Muscle of leg (tissue), 16 donors: ENCODE measurements at places on chromosomes 6 and 20. TPM values are rescaled to one million over a fixed set of nuclear protein-coding genes. Genes with fewer than 3 reads are reported as not detected.

PBX2 gene
- 31.3 TPM for total RNA-seq

EMILIN3 gene
- 46.1 TPM for total RNA-seq

SIRPD gene
- not detected for total RNA-seq

NKX2-2 gene
- total RNA-seq = 0.04 TPM

EEF1A1 gene
- total RNA-seq = 27,283 TPM

MAFB gene
- 6.3 TPM for total RNA-seq

FUCA2 gene
- 25.7 TPM for total RNA-seq

TRIM10 gene
- total RNA-seq = 0.18 TPM

HLA-F gene
- 6.6 TPM for total RNA-seq

ZFP57 gene
- not detected for total RNA-seq

KIAA1755 gene
- total RNA-seq = 8.7 TPM

DEFB124 gene
- 0.62 TPM for total RNA-seq

PRICKLE4 gene
- 2.6 TPM for total RNA-seq

ENPP5 gene
- 4.7 TPM for total RNA-seq

UST gene
- 10.1 TPM for total RNA-seq

ENPP3 gene
- total RNA-seq = 0.31 TPM

HCRTR2 gene
- total RNA-seq = not detected

UNC5CL gene
- 3.0 TPM for total RNA-seq

VNN1 gene
- 0.13 TPM for total RNA-seq

SLC4A11 gene
- 0.35 TPM for total RNA-seq

SCRT2 gene
- not detected for total RNA-seq

CFB gene
- 1.6 TPM for total RNA-seq

SPATS1 gene
- not detected for total RNA-seq

CGA gene
- total RNA-seq = 4.3 TPM

C6orf52 gene
- 2.7 TPM for total RNA-seq

WFDC12 gene
- total RNA-seq = not detected

MYLK4 gene
- 7.6 TPM for total RNA-seq

ADAM33 gene
- total RNA-seq = 52.8 TPM

PCIF1 gene
- 9.4 TPM for total RNA-seq

OSBPL2 gene
- 33.6 TPM for total RNA-seq

OLIG3 gene
- not detected for total RNA-seq

RBM12 gene
- 44.1 TPM for total RNA-seq

KCNK5 gene
- total RNA-seq = 1.5 TPM

FOXF2 gene
- total RNA-seq = 0.22 TPM

SUMO4 gene
- 2.2 TPM for total RNA-seq

GABRR1 gene
- 0.40 TPM for total RNA-seq

AGER gene
- 3.7 TPM for total RNA-seq

IRAK1BP1 gene
- total RNA-seq = 4.8 TPM

ASIP gene
- total RNA-seq = 0.27 TPM

TP53TG5 gene
- total RNA-seq = not detected

CNBD2 gene
- 5.5 TPM for total RNA-seq

CLPSL1 gene
- total RNA-seq = not detected

TRIM31 gene
- not detected for total RNA-seq

RNF5 gene
- total RNA-seq = 41.5 TPM

FARS2 gene
- total RNA-seq = 16.9 TPM
